CD4-positive, alpha-beta memory T cell (primary cell): ENCODE measurements at places on chromosomes 4 and X. TPM values are rescaled to one million over a fixed set of nuclear protein-coding genes. Genes with fewer than 3 reads are reported as not detected.
A peak's percentile ranks its signal among the peaks of the same experiment; 100 is the strongest.

CXCL9 gene
- total RNA-seq = 0.58 TPM

VCX3A gene
- not detected for total RNA-seq

EGF gene
- total RNA-seq = not detected

BCAP31 gene
- total RNA-seq = 128 TPM

MID1IP1 gene
- 73.8 TPM for total RNA-seq

NAP1L2 gene
- 20.9 TPM for total RNA-seq

TMPRSS11D gene
- not detected for total RNA-seq

CXCL11 gene
- total RNA-seq = not detected

PRR32 gene
- total RNA-seq = not detected

SAGE1 gene
- not detected for total RNA-seq

DNA sequence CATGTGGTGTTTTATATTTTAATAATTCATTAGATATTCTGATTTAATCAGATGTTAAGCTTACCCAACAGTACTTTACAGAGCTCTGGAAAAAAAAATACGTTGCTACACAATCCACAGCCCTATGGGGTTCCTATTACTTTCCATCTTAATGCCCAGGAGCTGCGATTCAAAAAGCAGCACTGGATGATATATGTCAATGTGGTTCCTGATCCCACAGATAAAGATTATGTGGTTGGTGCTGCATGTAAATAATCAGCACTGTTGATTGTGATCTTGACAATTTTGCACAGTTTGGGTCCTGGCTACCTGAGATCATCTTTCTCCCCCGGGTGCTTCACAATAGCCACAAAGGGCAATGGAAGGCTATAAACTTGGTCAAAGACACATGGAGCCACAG, 72.7 kb upstream of the DCLK2 start:
- no peak for DNase-seq

GRCh38 chr4:27043200-27043599, 182.6 kb downstream of the STIM2 start:
- no peak for DNase-seq

- no peak for DNase-seq
These were observed 3.6 kb upstream of the BBS12 start for GRCh38 chr4:122728856-122729255.

DNA sequence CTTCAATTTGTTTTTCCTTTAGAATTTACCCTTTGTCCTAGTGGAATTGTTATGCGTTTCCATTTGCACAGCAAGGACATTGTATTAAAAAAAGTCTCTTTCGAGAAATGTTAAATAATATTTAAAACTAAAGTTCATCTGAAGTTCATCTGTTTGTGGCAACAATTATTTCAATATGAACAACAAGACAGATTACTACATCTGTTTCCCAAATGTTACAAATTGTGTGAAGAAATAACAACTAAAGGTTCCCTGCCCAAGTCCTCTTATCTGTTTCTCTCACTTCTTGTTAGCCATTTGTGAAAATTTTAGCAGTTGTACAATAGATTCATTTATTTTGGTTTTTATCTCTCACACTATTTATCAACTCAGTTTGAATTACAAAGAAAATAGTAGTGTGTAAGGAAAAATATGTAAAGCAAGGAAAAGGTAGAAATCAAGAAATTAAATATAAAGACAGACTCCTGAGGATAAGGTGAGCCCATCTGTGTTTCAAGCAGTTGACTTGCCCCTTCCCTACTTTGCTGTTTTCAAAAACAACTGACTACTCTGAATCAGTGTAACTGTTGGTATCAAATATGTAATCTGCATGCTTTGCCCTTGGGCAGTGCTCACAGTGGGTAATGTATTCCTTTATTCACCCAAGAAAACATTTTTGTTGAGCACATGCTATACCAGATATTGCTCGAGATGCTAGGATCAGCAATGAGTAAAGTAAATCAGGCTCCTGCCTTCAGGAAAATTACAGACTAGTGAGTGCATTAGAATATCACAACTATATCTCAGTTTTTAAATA, 118.9 kb upstream of the PCDH7 start:
- no peak for DNase-seq

- no peak for DNase-seq
These were observed 824.0 kb downstream of the RAPGEF2 start for GRCh38 chr4:159926871-159927270.

GRCh38 chrX:95762716-95763115, 921.9 kb upstream of the DIAPH2 start:
- DNase-seq = no peak

- DNase-seq = peak; percentile 77
These were observed 2.9 kb downstream of the PAK3 start for GRCh38 chrX:111098874-111099273.

DNA sequence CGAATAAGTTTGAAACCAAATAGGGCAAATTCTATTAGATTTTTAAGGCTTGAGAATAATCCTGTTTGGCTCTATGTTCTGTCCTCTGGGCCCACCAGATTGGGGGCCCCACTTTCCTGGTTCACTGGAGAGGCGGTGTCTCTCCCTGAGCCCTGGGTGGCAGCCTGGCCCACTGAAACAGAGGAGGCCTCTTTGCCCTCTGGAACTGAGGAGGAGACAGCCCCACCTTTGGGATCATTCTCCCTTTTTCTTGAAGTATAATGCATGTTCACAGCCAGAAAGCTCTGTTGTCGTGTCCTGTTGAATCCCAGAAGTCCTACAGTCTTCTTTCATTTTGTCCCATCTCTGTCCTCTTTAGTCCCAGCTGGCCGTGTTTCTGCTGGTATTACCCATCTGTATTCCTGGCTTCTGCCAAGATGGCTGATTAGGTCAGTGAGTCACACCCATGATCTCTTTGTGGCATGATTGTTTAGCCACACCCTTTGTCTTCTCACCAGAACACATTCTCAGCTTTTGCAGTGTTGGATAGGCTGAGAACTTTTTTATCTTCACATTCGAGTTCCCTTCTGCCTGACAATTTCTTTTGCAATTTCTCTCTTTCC, 8.1 kb upstream of the TBC1D25 start:
- DNase-seq = no peak

DNA sequence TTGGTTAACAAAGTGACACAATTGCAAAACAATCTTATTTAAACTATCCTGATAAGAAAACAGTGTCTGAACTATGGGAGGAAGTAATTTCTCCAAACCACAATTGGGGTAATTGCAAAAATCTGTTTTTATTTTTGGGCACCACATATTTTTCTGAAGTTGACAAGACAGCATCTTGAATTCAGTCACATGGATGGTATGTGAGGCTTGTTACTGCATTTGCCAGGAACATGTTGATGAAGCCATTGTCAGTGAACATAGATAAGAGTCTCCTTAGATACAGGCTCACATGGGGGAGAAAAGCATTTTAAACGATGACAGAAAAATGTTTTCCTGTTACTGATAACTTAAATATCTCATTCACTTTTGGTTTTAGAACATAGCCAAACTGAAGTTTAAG, 5.5 kb upstream of the USP53 start:
- no peak for DNase-seq

DNA sequence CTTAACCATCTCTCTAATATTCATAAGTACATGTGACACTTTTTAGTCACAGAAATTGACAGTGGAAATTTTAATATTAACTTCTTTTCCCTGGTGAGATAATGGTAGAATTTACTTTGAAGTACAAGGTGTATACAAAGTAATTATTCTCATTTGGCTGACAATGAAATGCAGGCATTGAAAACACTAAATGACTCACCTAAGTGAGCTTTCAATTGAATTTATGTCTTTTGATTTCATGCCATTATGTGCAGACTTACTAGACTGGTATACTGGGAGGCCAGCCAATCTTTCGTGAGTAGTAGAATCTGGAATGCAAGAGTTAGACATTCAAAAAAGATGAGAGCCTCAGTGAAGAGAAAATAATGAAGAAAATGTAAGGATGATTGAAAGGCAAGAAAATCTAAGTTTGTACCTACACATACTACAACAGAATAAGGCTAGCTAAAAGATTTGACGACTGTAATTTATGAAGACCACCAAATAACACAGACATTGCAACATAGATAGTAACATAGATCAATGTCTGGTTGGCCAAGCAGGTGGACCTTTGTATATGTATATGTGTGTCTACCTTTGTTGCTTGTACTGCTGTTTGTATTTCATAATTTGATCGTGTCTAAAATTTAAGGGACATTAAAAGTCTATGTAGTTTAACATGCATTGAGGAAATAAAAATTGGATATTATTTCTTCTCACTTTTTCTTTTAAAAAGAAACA, 459.7 kb downstream of the IL15 start:
- DNase-seq = no peak

DNA sequence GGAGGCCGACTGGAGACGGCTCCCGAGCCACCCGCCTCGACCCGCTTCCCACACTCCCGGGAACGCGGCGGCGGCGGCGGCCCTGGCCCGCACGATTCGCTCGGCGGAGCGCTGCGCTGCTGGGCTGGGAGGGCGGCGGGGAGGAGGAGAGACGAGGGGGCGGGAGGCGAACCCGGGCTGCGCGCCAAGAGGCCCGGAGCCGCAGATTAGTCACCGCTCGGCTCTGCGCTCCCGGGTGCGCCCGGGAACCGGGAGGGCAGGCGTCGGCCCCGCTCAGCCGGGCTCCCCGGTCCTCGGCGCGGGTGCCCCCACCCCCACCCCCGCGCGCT, 11.2 kb upstream of the BCOR start:
- DNase-seq = peak; percentile 72

DNA sequence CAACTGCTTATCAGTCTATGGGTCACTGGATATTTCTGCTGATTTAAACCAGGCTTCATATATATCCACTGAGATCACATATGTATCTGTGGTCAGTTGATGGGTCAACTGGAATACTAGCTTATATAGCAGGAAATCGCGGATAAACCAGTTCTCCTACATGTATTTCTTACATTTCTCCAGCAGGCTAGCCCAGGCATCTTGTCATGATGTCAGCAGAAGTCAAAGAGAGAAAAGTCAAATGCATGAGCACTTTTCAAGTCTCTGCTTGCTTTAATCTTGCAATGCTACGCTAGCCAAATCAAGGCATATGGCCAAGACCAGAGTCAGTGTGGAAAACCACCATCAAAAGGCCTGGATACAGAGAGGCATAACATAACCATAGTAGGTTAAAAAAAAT, 1008.8 kb upstream of the DIAPH2 start:
- DNase-seq = no peak

DNA sequence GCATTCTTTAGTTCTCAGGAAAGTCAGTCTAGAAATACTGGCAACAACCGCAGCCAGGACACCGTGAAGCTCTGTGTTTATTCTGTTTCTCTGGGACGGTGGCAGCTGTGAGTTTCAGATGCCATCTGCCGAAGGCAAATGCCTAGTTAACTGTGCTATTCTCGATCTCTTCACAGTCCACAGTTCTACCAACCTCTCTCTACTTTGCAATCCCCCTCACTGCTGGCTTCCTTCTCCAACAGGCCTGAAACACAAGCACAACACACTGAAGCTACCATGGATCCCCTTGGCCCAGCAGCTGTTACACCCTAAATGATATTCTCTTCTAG, 118.8 kb downstream of the ZNF827 start:
- DNase-seq = no peak

DNA sequence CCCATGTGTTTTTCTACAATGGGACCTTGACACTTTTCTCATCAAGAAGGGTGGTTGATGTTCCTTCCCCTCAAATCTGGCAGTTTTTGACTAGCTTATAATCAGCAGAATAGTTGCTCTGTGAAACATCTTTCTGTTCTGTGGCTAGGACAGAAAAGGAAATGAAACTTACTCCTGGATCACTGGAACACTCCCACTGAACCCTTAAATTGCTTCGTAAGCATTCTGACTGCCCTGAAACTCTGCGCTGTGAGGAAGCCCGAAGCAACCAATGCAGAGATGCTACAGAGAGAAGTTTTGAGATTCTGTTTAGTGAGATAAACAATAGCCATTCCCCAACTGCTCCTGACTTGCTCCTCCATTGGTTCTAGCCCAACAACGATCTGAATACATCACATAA, 602.2 kb downstream of the CENPC start:
- DNase-seq = no peak
